Stimulated activated naive CD4-positive, alpha-beta T cell (primary cell): ENCODE measurements at places on chromosomes 7 and 10.

DNA sequence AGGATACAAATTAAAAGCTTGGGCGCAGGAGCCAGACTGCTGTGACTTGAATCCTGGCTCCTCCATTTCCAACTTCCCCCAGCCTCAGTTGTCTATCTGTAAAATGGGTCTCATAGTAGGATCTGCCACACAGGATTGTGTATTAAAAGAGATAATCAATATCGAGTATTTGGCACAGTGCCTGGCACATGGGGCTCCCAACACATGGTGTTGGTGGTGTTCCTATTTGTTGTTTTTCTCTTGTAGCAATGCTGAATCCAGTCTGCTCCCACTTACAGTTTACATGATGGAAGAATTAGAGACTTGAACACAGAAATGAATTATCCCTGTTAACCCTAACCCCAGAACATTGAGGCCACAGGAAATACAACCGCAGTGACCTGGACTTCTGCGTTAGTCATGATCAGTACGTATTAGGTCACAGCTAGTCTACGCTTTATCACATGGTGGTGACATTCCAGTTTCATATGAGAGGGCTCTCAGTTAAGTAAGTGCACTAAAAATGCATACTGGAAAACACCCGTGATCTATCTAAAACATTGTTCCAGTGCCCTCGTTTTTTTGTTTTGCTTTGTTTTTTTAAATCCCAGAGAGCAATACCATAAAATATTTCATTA lies 169.5 kb upstream of the KLF14 start:
- no peak for DNase-seq

DNA sequence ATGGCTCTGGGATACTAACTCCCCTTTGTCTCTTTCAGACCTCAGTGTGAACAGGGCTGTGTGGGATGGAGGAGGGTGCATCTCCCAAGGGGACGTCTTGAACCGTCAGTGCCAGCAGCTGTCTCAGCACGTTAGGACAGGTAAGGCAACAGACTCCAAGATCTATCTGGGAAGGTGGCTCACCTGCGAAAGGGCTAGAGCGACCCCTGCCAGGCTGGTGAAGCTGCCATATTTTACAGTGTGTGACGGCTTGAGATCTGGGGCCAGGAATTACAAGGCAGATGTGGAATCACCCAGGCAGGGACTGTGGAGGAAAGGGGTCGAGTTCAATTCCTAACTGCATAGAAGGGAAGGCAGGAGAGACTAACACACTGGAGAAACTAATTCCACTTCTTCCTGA lies 11.2 kb downstream of the MUC17 start:
- no peak for DNase-seq

- no peak for DNase-seq
Observed at GRCh38 chr10:51028420-51028819, 45.9 kb upstream of the PRKG1 start.

DNA sequence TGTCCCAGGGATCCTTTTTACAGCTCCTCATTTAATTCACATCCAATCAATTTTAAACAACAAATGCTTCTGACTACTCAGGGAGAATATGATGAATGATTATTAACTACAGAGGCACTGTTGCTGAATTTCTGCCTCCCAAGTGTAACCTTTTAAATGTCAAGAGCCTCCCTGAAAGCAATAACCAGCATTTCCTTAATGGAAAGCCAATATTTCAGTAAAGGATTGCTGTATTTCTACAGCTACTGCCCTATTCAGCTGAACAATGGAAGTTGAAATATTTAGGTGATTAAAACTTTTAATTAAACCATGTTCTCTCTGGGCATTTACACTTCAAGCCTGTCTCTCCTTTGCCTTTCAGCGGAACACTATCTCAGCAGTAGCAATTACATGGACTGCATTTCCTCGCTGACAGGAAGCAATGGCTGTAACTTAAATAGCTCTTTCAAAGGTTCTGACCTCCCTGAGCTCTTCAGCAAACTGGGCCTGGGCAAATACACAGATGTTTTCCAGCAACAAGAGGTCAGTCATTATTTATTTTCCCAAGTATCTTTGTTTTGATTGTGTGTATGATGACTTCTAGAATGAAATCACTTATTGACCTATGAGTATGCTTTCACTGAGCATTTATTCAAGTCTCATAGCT lies 304.7 kb downstream of the BICC1 start:
- DNase-seq = no peak

- DNase-seq = no peak
Observed at GRCh38 chr10:52314822-52315552, 906 bp downstream of the DKK1 start.

- DNase-seq = no peak
Observed at GRCh38 chr7:26991796-26992195, 104.0 kb downstream of the HOXA1 start.

DNA sequence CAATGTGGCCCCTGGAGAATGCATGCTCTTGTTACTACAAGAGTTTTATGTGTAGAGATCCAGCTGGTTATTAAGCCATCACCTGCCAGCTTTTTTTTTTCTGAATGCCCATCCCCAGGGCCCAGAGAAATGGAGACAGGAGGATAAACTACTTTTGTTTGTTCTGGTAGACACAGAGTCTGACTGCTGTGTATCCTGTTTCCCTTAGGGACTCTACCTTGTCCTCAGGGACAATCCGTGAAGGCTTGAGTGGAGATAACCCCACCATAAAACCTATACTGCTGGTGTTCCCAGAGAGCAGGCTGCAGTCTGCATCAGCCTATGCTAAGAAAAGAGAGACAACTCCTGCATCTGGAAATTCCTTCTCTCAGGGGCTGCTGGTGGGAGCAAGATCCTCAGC lies at the start of gene OR2A5:
OR2A5 (plus strand) TSS at position 301 of the 400 bp plus-strand sequence. CDS start 1,454 bp downstream, outside the sequence.
- DNase-seq = no peak

DNA sequence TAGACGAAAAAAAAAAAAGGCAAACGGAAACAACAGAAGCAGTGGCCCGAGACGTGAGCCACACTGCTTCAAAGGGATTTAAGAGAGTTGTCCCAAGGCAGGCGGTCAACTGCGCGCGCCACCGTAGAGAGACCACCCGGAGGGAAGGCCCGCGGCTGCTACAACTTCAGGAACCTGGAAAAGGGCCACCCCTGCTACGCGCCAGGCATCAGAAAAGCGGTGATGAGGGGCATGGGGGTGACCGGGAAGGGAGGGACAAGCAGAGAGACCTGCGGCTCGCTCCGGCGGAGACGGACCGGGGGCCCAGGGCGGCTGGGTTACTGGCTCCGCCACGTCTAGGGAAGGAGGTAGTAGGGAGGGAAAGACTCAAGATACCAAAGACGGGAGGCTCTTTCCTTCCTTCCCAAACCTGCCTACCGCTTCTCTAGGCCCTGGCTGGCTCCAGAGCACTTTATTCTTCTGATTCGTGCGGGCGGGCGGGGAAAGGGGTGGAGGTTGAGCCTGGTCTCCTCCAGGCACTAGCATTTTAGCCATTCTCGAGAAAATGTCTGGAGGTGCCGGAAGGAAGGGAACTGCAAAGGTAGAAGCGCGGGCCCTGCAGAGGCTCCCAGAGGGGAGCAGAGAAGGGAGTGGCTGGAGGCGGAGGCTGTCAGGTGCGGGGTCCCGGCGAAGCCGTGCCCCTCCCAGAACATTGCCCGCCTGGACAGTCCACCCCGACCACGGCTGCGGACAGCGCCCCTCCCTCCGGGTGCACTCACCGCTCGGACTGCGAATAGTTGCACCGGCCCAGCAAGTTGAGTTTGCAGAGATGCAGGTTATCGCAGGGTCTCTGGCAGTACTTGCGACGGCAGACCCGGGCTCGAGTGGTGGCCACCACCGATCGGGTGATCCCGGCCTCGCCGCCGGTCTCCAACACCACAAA lies 993 bp downstream of the ZC3HAV1 start:
- peak; percentile 57 for DNase-seq

GRCh38 chr7:112056409-112056808 lies 149.8 kb downstream of the DOCK4 start:
- DNase-seq = no peak

DNA sequence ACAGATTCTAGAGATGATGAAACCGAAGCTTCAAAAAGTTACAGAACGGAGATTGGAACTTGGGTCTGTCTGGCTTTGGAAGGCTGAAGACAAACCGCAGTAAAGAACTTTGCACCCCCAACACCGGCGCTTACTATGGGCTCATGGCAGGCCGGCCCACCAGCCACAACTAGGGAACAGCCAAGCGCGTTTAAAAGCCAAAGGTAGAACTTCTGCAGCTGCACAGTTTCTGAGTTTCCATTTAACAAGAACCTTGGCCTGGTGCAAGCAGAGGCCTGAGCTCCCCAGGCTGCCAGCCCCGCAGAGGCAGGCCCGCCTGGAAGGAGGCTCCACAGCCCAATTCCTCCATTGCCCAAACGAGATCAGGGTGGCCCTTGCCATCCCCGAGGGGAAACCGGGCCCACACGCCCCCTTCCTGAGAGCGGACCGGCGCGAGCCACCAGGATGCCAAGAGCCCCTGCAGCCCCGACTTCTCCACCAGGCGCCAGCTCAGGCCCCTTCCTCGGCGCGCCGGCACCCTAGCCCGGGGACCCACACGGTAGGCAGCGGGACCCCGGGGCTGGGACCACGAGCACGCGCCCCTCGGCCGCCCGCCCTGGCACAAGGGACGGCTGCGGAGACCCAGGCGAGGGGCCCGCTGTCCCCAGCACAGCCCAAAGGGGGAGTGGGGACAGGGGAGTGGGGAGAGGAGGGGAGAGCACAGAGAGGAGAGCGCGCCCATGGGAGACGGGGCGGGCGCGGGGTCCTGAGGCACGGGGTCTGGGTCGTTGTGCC lies 566 bp downstream of the MAD1L1 start:
- DNase-seq = peak; percentile 51
